ENCODE measurements at places on chromosomes 7 and 10. TPM values are rescaled to one million over a fixed set of nuclear protein-coding genes. Genes with fewer than 3 reads are reported as not detected.

Gene KCNMA1
- 91.9 TPM for total RNA-seq

Gene MPP7
- total RNA-seq: 2.0 TPM

Gene AKR1C4
- not detected for total RNA-seq

Gene ZNF33A
- 23.9 TPM for total RNA-seq

Gene ABCA13
- total RNA-seq: under 0.01 TPM

Gene PIP
- not detected for total RNA-seq

Gene ZFYVE27
- total RNA-seq: 19.2 TPM

Gene GOLGA7B
- 0.11 TPM for total RNA-seq

Gene GSTO2
- 20.5 TPM for total RNA-seq

Gene FAM25C
- total RNA-seq: 20.6 TPM

Gene CDK14
- 15.4 TPM for total RNA-seq

Gene HOGA1
- total RNA-seq: 0.98 TPM

Gene TDRD1
- 0.39 TPM for total RNA-seq

Gene CTNNA3
- total RNA-seq: under 0.01 TPM

Gene OR6B1
- not detected for total RNA-seq

Gene PLPP4
- not detected for total RNA-seq

Gene MYOZ1
- total RNA-seq: 0.79 TPM

Gene LRRD1
- total RNA-seq: 0.11 TPM

Gene TBX20
- 0.22 TPM for total RNA-seq

Gene SRRM3
- 2.7 TPM for total RNA-seq

Gene ANKRD61
- not detected for total RNA-seq

Gene FKBP6
- not detected for total RNA-seq

Gene TFPI2
- 0.79 TPM for total RNA-seq

Gene GRID2IP
- not detected for total RNA-seq

Gene PRKCQ
- 0.11 TPM for total RNA-seq

Gene TLX1
- total RNA-seq: not detected

Gene NPSR1
- not detected for total RNA-seq

Gene ARMH3
- total RNA-seq: 12.2 TPM

Gene KNDC1
- total RNA-seq: 1.6 TPM

Gene XRCC2
- total RNA-seq: 1.5 TPM

Gene SPDYE6
- total RNA-seq: not detected

Gene GALNT17
- 0.79 TPM for total RNA-seq

Gene LEP
- total RNA-seq: under 0.01 TPM

Gene NRP1
- 2.4 TPM for total RNA-seq

Gene PRKAR2B
- 0.39 TPM for total RNA-seq

Gene DPCD
- 29.8 TPM for total RNA-seq

Gene LIPK
- total RNA-seq: not detected

Gene AKR1D1
- not detected for total RNA-seq

Gene SUN3
- not detected for total RNA-seq

Gene CRYGN
- total RNA-seq: not detected

Gene TMEM72
- not detected for total RNA-seq

Gene SPDYE16
- under 0.01 TPM for total RNA-seq

Gene ZNF786
- 7.5 TPM for total RNA-seq

Gene MYO3A
- not detected for total RNA-seq

Gene IL6
- not detected for total RNA-seq

Data from placental epithelial cell (primary cell).